Diencephalon (tissue), 1 donor: ENCODE measurements at places on chromosomes 5 and 9. TPM values are rescaled to one million over a fixed set of nuclear protein-coding genes. Genes with fewer than 3 reads are reported as not detected.

Gene SPRY4
- total RNA-seq: 4.8 TPM

Gene SLC22A4
- total RNA-seq: 2.5 TPM

Gene BAAT
- 0.23 TPM for total RNA-seq

Gene OSMR
- 2.8 TPM for total RNA-seq

Gene DMGDH
- 3.7 TPM for total RNA-seq

Gene PRR7
- 17.1 TPM for total RNA-seq

Gene KIF4B
- total RNA-seq: 0.46 TPM

Gene GSN
- 45.4 TPM for total RNA-seq

Gene NACC2
- total RNA-seq: 18.0 TPM

Gene SHC3
- total RNA-seq: 42.0 TPM

Gene ANKRD18B
- total RNA-seq: 5.5 TPM

Gene CDKN2B-AS1
- 1.4 TPM for total RNA-seq

Gene HEMGN
- 4.2 TPM for total RNA-seq

Gene PCDHB4
- 5.3 TPM for total RNA-seq

Gene STARD4
- total RNA-seq: 59.3 TPM

Gene ANGPTL2
- total RNA-seq: 4.2 TPM

Gene BHMT
- total RNA-seq: 0.46 TPM

Gene SMIM33
- total RNA-seq: not detected

Gene CEL
- total RNA-seq: 0.46 TPM

Gene SAXO1
- not detected for total RNA-seq

Gene FAM53C
- total RNA-seq: 29.1 TPM

Gene AMBP
- not detected for total RNA-seq

Gene MED7
- total RNA-seq: 39.7 TPM

Gene CCL27
- total RNA-seq: 0.69 TPM

Gene GPR150
- total RNA-seq: 0.23 TPM

Gene POLK
- 48.7 TPM for total RNA-seq

Gene SPINK6
- not detected for total RNA-seq

Gene CNTNAP3
- 30.7 TPM for total RNA-seq

Gene MED22
- total RNA-seq: 15.9 TPM
